ENCODE measurements at places on chromosomes 7 and 10.

DNA sequence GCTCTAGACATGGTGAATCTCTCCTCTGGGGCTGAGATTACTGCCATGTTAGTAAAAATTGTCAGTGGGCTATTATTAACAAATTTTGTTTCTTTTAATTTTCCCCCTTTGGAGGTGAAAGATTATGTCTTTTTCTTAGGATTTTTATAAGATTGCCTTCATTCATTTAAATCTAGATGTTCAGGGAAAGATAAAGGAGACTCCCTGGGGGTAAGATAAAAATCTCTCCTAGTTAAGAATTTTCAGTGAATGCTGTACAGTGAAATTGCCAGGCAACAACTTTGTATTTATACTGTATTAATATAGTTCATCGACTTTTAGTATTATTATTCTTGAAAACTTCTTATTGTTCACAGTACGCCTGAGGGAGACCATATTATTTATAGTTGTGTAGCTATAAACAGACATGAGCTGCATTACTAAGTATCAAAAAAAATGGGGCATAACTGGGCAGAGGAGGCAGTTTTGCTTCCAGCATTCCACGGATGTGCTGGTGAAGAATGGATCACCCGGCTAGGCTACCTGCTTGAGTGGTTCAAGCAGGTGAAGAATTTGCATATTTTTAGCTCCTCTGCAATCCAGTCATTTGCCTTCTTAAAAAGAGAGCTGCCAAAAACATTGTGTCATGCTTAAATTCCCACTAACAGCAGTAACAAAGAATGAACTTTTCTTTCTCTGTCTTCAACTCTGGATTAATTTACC is 552.1 kb downstream of the DNAJB9 start:
- no peaks in the 10 kb centered on the region for H3K4me1 ChIP-seq
- H3K36me3 ChIP-seq: no peaks in the 10 kb centered on the region
- no peak overlapping the region for H3K4me3 ChIP-seq

GRCh38 chr10:46528171-46528671 is 28.2 kb downstream of the GPRIN2 start:
- H3K36me3 ChIP-seq: no peaks in the 10 kb centered on the region
- H3K4me1 ChIP-seq: no peaks in the 10 kb centered on the region
- H3K4me3 ChIP-seq: no peak overlapping the region
- no peak for DNase-seq

DNA sequence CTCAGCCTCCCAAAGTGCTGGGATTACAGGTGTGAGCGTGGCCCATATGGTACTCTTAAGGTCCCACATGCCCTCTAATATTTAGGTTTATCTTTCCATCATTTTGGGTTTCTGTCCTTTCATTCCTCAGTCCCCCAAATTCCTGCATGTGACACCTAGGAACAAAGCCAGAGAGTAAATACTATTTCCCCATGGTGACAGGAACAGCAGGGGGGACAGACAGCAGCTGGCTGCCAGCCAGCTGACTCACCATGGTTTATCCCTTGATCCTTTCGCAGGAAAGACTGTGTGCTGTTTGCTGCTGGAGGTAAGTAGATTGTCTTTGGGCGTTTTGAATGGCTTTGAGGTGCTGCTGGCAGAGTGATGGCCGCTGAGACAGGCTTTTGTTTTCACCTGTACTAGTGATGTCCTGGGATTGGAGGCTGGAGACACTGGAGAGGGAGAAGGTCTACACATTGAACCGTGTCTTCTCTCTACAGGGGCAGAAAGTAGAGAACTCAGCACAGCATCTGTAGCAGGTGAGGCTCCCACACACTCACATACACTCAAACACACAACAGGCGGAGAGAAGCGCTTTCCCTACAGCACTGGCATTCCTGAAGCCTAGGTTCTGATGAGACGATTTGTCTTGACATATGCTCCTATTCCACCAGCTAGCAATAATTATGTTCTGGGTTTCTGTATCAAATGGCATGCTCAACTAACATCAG is 83.7 kb upstream of the EFCAB10 start:
- no peaks in the 10 kb centered on the region for H3K27me3 ChIP-seq
- DNase-seq: no peak
- no peaks in the 10 kb centered on the region for H3K4me1 ChIP-seq
- no peak overlapping the region for H3K27ac ChIP-seq
- H3K36me3 ChIP-seq: peaks cover 14% of the 10 kb centered on the region

DNA sequence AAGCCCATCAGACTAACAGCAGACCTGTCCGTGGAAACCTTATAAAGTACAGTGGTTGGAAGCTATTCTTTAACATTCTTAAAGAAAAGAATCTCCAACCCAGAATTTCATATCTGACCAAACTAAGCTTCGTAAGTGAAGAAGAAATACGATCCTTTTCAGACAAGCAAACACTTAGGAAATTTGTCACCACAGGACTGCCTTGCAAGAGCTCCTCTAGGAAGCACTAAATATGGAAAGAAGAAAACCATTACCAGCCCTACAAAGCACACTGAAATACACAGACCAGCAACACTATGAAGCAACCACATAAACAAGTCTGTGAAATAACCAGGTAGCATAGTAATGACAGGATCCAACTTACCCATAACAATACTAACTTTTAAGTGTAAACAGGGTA is 177.7 kb upstream of the PRSS1 start:
- peaks cover 4% of the 10 kb centered on the region for H3K27me3 ChIP-seq
- H3K4me1 ChIP-seq: peaks cover 4% of the 10 kb centered on the region
- no peaks in the 10 kb centered on the region for H3K36me3 ChIP-seq
- H3K27ac ChIP-seq: no peak overlapping the region

- DNase-seq: no peak
- H3K27ac ChIP-seq: no peak overlapping the region
- no peaks in the 10 kb centered on the region for H3K27me3 ChIP-seq
- H3K4me3 ChIP-seq: no peak overlapping the region
These were observed 47.4 kb downstream of the GRB10 start for GRCh38 chr7:50735333-50735732.

- peaks cover 4% of the 10 kb centered on the region for H3K4me1 ChIP-seq
- H3K36me3 ChIP-seq: no peaks in the 10 kb centered on the region
- H3K27ac ChIP-seq: no peak overlapping the region
- DNase-seq: no peak
- no peaks in the 10 kb centered on the region for H3K27me3 ChIP-seq
- no peak overlapping the region for H3K4me3 ChIP-seq
These were observed 186.1 kb downstream of the ZNF365 start for GRCh38 chr10:62560201-62560819.

DNA sequence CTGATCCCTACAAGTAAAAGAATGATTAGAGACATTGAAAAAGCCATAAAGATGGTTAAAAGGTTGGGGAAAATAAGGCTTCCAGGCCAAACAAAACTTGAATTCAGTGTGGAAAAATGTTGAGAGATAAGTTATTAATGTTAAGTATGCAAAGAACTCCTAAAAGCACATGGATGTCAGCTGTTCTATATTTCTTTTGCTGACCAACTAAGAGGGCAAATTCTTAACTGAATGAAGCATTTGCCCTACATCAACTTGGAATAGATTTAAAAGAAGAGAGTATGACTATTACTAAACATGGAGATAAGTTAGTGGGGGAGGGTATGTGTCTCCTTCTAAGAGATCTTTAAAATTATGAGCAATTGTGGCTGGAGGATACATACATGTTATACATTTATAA is 124.8 kb downstream of the KIAA1217 start:
- H3K27me3 ChIP-seq: no peaks in the 10 kb centered on the region
- no peaks in the 10 kb centered on the region for H3K4me1 ChIP-seq
- no peak for DNase-seq
- H3K36me3 ChIP-seq: no peaks in the 10 kb centered on the region
- H3K27ac ChIP-seq: no peak overlapping the region
- H3K4me3 ChIP-seq: no peak overlapping the region

GRCh38 chr10:78162853-78163252 is 129.2 kb downstream of the RPS24 start:
- DNase-seq: no peak
- no peak overlapping the region for H3K27ac ChIP-seq
- peaks cover 4% of the 10 kb centered on the region for H3K27me3 ChIP-seq
- H3K4me1 ChIP-seq: no peaks in the 10 kb centered on the region

GRCh38 chr7:47873762-47874161 is 74.5 kb downstream of the PKD1L1 start:
- no peaks in the 10 kb centered on the region for H3K27me3 ChIP-seq
- DNase-seq: no peak
- H3K27ac ChIP-seq: no peak overlapping the region
- H3K36me3 ChIP-seq: no peaks in the 10 kb centered on the region
- H3K4me3 ChIP-seq: no peak overlapping the region

GRCh38 chr10:102643336-102644065 is 778 bp upstream of the TRIM8 start:
- H3K36me3 ChIP-seq: no peaks in the 10 kb centered on the region
- H3K4me1 ChIP-seq: peaks cover 34% of the 10 kb centered on the region
- H3K4me3 ChIP-seq: peak overlapping the region; percentile 82
- DNase-seq: peak; percentile 78
- no peaks in the 10 kb centered on the region for H3K27me3 ChIP-seq
- peak overlapping the region; percentile 93 for H3K27ac ChIP-seq

DNA sequence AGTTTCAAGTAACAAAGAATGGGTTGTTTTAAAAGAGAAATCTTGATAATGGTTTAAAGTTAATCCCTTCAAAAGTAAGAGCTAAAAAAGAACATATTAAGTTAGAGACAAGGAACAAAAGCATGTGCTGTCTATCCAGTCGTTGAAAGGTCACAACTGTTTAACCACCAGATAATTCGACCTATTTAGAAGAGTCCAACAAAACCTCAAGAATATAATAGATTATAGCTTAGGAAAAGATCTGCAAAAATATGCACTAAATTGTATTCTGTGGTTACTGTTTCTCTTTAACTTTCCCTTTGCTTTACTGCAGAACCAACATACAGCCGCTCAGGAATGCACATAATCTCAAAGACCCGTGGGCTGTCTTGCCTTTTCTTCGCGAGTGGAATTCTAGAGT is 74.9 kb downstream of the PCGF5 start:
- H3K36me3 ChIP-seq: no peaks in the 10 kb centered on the region
- H3K4me3 ChIP-seq: no peak overlapping the region
- H3K27ac ChIP-seq: no peak overlapping the region

DNA sequence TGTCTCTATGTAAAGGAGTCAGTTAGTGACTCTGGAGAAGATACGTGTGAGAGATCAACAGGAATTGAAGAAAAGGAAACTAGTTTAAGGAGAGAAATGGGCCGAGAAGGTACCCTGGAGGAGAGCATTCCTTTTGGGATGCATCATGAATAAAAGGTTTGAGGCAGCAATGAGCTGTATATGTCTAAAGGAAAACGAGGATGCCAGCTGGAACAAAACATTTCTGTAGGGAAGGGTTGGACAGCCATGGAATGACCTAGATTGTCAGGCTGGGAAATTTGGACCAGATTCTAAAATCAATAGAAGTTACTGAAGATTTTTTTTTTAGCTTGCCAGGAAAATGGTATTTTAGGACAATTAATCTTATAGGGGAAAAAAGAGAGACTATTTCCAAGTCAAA is 17.2 kb upstream of the MPP7 start:
- no peak for DNase-seq
- no peaks in the 10 kb centered on the region for H3K27me3 ChIP-seq
- no peak overlapping the region for H3K27ac ChIP-seq
- no peak overlapping the region for H3K4me3 ChIP-seq
- no peaks in the 10 kb centered on the region for H3K4me1 ChIP-seq
- no peaks in the 10 kb centered on the region for H3K36me3 ChIP-seq

DNA sequence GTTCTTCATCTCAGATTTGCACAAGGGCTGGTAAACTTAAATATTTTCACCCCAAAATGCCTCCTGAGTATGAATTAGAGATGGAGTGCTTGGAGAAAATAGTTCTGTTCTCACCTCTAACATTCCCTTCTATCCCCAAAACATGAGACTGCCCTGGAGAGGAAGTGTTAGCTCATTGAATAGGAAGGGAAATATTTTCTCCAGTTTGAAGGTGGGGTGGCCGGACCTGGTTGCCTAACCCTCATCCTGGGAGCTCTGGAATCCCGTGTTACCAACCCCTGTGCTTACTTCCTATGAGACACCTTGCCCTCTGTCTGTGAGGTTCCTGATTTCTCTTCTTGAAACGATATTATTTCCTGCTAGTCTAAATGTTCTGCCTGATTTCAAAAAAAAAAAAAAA is 779 bp downstream of the IFIT2 start:
- no peak for DNase-seq
- peaks cover 30% of the 10 kb centered on the region for H3K4me1 ChIP-seq
- no peaks in the 10 kb centered on the region for H3K36me3 ChIP-seq
- H3K4me3 ChIP-seq: peak overlapping the region; percentile 92
- no peaks in the 10 kb centered on the region for H3K27me3 ChIP-seq
